NCI-H446 treated with DMSO at 0.1 percent for 48 hours (cell line): ENCODE measurements at places on chromosomes 4 and X.

GRCh38 chr4:184853436-184853835 lies 27.7 kb upstream of the ACSL1 start:
- no peak for DNase-seq

- DNase-seq: no peak
Measured at GRCh38 chrX:131356725-131357124, 67.6 kb upstream of the IGSF1 start.

DNA sequence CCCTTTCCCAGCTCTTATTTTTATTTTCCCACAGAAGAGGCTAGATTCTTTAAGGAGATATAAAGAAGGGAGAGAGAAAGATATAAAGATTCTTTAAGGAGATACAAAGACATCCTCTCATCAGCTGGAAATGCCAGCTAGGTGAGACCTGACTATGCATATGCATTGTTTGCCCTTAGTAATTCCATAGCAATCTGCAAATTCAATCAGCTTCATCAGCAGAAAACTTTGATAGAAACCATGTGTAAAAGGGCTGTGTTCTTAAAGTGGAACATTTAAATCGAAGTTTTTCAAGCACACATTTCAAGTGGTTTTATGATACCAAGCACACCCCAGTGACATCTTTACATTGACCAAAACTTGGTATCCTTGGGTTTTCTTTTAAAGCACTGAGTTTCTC lies 24.1 kb downstream of the FHL1 start:
- DNase-seq: no peak

GRCh38 chr4:15469402-15470127 lies at the start of gene CC2D2A:
TSS of gene CC2D2A (plus strand) at chr4:15469882. CDS start at chr4:15475933, 6,051 bp downstream.
- DNase-seq: no peak

- no peak for DNase-seq
Measured at GRCh38 chr4:181166742-181167399, 1076.3 kb upstream of the TENM3 start.

- no peak for DNase-seq
Measured at GRCh38 chr4:4763822-4764557, 95.5 kb upstream of the MSX1 start.

DNA sequence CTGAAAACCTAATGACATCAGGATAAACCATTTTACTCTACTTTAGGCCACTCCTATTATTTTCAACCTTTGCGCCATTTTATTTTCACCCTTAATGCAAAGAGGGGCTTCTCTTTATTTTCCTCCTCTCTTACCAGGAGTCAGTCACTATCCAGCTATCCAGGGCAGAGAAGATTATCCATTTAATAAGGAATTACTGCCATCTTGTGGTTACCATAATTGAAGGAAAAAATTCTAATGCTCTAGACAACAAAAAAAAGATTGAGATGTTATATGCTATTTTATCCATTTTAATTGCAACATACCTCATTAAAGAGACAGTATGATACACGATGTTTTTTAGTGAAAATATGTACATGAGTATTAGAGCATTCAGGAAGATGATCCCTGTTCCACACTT lies 514.5 kb upstream of the FAM241A start:
- peak; percentile 58 for DNase-seq

DNA sequence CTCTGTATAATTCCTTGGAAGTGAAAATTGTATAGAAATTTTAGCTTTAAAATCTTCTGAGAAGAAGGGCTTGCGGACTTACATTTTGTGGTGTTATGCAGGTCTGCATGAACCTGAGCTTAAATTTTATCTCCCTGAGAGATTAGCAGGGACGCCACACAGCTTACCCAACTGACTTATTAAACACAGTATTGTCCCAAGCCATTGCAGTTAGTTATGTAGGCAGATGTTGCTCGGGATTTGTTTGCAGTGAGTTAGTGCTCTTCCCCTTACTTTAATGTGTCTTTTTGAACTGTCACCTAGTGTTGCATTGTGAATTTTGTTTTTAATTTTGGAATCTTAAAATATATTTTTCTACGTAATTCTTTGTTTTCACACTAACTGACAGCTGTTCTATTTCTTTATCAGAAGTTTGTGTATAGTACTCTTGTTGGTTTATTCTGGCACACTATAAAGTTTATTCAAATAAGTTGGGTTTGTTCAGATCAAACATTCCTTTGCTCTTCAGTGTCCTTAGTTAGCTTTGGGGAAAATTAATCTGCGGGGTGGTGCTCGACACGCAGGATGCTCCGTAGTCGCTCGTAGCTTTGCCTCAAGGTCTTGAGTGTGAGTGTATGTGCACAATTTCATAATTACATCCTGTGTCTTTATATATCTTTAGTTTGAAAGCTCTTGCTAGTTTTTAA lies 145.4 kb downstream of the STIM2 start:
- no peak for DNase-seq

DNA sequence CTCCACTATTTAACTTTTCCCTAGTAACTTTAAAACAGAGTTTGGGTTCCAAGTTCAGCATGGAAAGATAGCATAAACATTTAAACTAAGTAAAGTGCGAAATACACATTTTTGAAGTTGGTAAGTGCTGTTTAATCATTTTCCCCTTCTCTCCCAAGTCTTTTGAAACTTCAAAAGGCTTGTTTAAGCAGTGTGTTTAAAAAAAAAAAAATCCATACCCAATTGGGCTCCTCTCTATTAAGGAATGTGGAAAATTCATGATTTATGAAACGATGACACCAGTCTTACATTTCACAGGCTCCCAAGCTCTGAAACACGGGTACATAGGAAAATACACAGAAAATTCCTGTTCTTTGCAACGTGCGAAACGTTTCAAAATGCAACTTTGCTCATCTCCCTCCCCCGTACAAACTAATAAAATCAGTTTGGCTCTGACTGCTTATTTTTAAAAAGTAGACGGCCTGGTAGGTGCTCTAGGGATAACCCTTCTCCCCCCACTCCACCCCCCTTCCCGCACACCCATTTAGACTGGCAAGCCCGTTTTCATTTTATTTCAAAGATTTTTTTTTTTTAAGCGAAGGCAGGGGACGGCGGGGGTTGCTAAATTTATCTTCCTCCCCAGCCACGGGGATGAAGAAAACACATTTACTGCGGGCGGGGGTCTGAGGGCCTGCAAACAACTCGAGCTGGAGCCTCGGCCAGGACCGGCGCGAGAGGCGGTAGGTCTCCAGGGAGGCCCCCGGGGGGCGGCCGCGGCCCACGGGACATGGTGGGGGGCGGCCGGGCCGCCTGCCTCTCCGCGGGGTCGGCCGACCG lies 786 bp upstream of the ZFX start:
- DNase-seq: no peak

DNA sequence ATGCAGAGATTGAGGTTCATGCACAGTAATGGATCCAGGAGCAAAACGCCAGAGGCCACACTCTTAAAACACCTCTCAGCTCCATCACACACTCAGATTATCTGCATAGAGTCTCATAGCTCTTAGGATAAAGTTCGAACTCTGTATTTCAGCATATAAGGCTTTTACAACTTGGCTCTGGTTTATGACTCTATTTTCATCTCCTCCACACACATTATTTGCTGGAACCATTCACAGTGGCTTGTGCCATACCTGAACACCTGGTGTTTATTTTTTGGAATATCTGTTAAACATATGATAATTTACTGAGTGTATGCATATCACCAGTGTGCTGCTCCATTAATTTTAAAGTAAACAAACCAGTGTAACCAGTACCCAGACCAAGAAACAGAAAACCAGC lies 27.2 kb downstream of the RASL11B start:
- DNase-seq: no peak

DNA sequence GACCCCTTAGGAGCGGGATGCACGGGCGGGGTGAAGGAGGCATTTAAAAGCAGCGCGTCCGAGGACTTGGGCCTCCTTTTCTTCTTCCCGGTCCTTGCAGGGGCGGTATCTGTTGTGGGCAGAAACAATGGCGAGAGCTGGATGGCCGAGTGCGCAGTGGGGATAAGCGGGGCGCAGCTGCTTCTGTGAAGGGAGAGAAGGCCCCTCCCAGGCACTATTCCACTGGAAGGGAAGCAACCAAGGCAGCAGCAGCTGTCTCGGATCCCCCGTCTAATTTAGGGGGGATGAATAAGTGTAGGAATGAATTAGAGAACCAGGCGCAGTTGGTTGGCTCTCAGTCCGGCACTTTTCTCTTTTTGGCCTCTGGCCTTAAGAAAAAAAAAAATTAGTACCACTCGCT lies 995 bp downstream of the SMARCA5 start:
- no peak for DNase-seq

- no peak for DNase-seq
Measured at GRCh38 chrX:108257556-108257955, 166.0 kb downstream of the ATG4A start.

GRCh38 chrX:133985164-133985966 lies at the start of gene GPC3:
TSS of gene GPC3 (minus strand) at chrX:133985594.
- DNase-seq: peak; percentile 69

GRCh38 chr4:152464030-152464823 lies 71.7 kb downstream of the FBXW7 start:
- no peak for DNase-seq

DNA sequence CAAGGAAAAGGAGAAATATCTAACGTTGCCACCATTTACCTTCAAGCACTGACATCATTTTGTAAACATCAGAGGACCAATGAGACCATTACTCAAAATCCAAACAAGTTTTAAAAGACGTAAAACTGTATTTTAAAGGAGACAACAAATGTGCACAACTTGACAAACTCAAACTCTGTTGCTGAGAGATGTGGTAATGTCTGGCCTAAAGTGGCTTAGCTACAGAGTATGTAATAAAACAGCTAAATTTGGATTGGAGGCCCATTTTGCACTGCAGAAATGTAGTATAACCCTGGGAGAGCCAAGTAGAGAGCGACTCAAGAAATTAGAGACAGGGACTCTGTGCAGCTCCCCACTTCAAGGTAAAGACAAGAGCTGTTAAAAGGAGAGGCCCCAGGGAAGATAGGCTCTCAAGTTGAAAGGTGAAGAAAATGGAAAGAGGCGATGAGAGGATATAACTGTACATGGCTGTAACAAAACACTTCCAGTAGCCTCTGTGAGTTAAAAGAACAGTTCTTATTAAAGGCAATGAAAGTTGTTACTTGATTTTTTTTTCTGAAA lies 20.3 kb downstream of the UNC5C start:
- no peak for DNase-seq

DNA sequence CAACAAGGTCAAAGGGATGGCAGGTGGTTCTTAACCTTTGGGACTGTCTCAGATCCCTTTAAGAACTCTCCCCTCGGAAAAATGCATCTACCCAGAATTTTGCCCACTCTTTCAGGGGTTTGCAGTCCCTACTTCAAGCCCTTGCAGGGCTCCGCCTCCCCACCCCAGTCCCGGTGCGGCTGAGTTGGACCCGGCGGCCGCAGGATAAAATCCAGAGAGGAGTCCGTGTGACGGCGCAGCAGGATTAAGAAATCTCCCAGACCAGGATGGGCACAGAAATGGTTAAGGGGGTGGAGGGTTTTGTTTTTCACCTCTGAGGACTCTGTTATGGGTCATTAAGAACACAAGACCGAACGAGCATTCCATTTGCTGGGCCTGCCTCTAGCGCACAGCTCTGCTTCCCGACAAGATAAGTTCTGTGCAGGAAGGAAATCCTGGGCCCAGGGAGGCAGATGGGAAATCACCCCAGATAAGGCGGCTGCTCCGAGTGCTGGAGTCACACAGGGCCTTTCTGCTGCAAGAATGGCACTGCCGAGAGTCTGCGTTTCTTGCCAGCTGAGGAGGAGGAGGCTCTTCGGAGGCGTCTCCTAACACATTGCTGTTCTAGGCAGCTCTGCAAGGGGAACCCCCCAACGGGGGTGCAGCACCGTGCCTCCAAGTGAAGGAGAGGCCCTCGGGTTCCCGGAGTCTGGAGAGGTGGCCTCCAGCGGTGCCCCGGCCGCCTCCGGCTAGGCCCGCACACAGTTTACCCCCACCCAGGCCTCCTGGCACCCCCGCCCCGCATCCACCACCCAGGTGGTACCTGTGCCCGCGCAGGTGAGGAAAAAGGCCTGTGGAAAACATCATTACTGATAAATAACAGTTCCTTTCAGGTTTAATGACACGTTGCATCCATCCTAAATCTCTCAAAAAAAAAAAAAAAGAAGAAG lies 277.6 kb downstream of the BCOR start:
- DNase-seq: no peak

- DNase-seq: no peak
Measured at GRCh38 chrX:41025926-41026701, 59.1 kb upstream of the USP9X start.

DNA sequence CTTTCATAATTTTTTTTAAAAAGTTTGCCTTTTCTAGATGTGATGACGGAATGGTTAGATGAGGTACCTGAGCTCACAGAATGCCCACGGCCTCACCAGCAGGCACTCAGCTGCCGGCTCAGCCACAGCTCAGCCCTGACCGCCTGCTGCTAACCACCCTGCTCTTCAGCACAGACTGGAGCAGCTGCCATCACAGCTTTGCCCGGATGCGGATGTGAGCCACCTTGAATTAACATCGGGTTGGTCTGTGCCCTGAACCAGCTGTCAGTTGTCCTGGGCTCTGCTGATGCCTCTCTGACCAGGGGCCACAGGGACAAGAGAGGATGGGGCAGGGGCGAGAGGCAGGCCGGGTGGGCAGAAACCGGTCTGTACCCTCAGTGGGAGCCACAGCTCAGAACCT lies 93.3 kb downstream of the HMX1 start:
- no peak for DNase-seq
